ENCODE measurements at places on chromosomes 5 and 9.

- no peak for DNase-seq
Observed at GRCh38 chr5:30498972-30499371, 694.5 kb upstream of the CDH6 start.

DNA sequence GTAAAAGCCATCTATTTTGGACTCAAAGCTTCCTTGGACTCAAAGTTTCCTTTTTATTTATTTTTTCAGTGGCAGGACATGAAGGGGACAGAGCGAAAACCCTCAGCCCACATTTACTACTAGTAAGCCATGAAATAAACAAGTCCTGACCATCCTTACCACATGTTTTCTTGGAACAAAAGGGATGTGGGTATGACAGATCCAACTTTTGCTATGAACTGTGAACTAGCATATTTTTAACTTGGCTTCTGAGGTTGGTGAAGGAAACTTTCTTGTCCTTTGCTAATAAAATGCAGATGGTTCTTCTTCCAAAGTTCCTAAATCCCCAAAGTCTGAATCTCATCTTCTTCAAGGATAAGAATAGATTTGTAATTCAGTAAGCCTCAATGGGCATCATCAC lies 122.7 kb upstream of the TNC start:
- DNase-seq, result no peak

GRCh38 chr9:97978371-97979130 lies 4.6 kb upstream of the ANP32B start:
- no peak for DNase-seq

DNA sequence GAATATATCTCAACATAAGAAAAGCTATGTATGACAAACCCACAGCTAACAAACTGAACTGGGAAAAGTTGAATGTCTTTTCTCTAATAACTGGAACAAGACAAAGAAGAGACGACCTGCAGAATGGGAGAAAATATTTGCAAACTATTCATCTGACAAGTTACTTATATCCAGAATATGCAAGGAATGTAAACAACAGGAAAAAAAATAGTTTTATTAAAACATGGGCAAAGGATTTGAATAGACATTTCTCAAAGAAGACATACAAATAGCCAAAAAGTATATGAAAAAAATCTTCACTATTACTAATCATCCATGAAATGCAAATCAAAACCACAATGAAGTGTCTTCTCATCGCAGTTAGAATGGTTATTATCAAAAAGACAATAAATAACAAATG lies 181.7 kb upstream of the TLX3 start:
- DNase-seq, result no peak

DNA sequence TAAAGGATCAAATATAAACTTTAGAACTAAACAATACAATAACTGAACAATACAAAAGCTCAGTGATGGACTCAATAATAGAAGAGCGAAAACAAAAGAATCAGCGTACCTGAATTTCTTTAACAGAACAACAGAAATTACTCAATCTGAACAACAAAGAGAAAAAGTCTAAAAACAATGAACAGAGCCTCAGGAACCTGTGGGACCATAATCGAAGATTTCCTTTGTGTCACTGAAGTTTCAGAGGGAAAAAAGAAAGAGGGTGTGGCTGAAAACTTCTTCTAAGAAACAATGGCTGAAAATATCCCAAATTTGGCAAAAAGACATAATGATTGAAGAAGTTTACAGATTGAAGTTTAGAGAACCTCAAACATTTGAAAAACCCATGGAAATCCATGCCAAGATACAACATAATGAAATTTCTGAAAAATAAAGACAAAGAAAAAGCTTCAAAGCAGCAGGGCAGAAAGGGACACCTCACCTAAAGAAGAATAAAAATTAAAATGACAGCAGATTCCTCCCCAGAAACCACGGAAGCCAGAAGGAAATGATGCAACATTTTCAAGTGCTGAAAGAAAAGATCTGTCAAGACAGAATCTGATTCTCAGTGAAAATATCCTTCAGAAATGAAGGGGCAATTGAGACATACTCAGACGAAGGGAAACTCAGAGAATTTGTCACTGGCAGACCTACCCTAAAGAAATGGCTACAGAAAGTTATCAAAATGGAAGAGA lies 288.8 kb downstream of the ARL15 start:
- DNase-seq, result no peak

GRCh38 chr9:122011818-122012498 lies 81.2 kb downstream of the TTLL11 start:
- DNase-seq, result no peak

- no peak for DNase-seq
Observed at GRCh38 chr5:132487841-132488555, 2.6 kb downstream of the IRF1 start.

DNA sequence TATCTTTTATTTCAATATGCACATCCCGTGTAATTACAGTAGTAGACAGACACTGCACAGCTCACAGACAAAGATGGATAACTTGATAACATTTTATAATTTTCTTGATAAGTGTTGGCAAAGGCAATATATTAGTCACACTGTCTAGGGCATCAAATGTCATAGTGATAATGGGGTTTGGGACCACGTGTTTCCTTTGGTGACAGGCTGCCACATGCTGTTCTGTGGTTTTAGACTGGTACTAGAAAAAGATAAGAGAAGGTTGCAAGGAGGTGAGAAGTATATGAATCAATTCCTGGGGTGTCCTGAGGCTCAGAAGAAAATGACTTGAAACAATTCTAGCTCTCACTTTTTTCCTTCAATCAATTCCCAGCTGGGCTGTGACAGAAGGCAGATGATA lies 258.8 kb upstream of the CHD1 start:
- DNase-seq, result no peak
